ACHN (cell line): ENCODE measurements at places on chromosomes 11 and 22.

- DNase-seq = no peak
These were observed 56.2 kb downstream of the SOX6 start for GRCh38 chr11:16299884-16300782.

DNA sequence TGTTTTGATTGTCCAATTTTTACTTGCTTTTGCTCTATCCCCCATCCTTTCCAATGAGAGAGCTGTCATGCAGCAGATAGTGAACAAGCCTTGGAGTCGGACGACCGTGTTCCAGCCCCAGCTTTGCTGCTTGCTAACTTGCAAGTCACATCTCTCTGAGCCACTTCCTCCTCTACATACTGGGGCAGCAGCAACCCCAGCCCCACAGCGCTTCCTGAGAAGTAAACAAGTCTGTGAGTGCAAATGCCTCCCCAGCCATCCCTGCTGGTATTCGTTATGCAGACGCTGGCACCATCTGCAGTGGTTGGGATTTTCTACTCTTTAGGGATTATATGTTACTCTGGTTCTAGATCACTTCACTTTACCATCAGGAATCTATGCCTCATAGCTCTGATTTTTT is 35.0 kb downstream of the TPBGL start:
- no peak for DNase-seq

DNA sequence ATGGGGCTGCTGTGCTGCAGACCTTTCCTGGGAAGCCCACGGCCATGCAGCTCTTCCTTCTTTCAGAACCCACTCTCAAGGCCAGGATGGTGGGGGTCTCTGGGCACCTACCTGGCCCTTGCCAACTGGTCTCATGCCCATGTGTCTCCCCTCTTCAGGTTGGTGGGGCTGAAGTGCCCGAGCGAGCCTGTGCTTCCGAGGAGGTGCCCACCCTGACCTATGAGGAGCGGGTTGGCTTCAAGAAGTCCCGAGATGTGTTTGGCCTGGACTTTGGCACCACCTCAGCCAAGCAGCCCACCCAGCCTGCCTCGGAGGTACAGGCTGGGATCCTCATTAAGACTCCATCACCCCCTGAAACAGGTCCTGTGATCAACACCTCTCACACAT is 9.9 kb downstream of the THAP7 start:
- no peak for DNase-seq

DNA sequence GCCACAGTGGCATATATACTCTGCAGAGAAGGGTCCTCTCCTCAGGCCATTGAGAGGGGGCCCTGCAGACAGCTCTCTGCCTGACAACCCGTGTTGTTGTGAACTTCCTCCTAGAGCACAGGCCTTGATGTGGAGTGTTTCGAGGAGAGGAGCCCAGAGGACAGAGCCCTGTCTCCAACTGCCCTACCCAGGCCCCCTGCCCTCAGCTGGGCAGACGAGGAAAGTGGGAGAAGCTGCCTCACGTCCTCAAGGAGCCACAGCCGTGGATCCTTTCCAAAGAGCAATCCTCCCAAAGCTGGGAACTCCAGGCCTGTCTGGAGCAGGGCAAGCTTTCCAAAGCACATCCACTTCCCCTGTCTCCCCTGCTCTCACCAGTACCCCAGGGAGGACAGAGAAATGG is 10.7 kb downstream of the LMO1 start:
- no peak for DNase-seq

- no peak for DNase-seq
These were observed 345.6 kb upstream of the B3GAT1 start for GRCh38 chr11:134757633-134758032.

GRCh38 chr11:132784441-132784840 is 747.9 kb downstream of the OPCML start:
- no peak for DNase-seq

DNA sequence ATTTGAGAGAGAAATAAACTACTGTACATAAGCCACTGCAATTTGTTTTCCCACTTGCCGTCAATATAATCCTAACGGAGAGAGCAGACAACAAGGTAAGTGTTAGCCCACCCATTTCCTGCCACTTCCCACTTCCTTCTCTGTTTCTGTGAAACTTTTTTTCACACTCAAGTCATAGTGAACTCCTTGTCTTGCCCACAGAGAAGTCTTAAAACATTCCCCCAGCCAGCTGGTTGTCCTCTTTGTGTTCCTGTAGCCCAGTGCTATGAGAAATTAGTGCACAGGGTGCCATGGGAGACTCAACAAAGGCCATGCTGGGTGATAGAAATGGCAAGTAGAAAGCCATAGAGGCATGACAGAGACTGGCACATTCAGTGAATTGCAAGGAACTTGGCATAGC is 208.6 kb downstream of the BLID start:
- no peak for DNase-seq

DNA sequence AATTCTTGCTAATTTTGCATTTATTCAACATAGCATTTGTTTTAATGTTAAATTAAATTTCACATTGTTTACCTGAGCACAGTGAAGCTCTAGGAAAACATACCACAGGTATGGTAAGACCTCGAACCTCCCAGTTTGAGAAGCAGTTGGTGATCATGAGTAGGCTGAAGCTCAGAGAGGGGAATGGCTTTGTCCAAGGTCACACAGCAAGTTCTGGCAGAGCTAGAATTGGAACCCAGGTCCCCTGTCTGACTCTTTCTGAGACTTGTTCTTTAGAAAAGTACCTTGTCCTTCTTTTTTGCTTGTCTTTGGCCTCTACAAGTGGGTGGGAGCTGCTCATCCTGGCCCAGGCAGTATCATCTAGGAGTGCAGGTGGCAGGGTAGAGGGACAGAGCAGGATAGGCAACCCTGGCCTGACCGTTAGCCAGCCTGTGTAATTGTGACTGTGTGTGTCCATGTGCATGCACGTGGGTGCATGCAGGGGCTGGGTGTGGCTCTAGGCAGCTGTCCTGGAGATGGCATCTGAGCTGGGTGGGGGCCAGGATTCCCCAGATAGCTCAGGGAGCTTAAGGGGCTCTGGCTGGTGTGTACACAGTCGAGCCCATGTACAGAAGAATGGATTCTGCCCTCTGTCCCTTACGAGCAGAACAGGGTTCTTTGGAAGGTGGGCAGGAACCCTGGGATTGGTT is 21.6 kb downstream of the PHLDB1 start:
- DNase-seq = no peak

DNA sequence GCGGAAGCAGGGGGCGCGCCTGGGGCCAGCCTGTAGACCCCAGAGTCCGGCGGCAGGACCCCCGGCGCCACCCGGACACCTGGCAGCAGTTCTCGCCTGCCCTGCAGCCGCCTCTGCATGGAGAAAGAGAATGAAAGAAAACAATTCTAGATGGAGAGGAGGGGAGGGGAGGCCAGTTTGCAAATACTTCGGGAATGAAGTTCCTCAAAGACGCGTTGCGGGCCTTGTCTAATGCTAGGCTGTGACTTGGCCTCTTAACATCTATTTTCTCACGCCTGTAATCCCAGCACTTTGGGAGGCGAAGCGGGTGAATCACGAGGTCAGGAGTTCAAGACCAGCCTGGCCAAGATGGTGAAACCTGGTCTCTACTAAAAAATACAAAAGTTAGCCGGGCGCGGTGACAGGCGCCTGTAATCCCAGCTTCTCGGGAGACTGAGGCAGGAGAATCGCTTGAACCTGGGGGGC is 2.1 kb upstream of the BARX2 start:
- no peak for DNase-seq

DNA sequence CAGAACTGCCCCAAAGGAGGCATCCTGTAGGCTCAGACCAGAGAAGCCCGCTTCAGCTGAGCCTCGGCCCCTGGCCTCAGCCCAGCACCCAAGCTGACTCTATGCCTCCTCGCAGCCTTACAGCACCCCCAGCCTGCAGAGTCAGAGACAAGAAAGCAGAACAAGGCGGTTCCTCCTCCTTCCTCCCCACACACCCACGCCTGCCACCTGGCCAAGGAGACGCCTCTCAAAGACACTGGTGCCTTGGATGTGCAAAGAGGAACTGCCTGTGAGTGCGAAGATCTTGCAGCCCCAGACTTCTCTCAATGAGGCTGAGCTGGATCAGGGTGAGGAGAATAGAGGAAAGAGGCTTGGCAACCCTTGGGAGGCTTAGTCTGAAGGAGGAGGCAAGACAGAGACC is 60.2 kb downstream of the PDE2A start:
- DNase-seq = no peak

DNA sequence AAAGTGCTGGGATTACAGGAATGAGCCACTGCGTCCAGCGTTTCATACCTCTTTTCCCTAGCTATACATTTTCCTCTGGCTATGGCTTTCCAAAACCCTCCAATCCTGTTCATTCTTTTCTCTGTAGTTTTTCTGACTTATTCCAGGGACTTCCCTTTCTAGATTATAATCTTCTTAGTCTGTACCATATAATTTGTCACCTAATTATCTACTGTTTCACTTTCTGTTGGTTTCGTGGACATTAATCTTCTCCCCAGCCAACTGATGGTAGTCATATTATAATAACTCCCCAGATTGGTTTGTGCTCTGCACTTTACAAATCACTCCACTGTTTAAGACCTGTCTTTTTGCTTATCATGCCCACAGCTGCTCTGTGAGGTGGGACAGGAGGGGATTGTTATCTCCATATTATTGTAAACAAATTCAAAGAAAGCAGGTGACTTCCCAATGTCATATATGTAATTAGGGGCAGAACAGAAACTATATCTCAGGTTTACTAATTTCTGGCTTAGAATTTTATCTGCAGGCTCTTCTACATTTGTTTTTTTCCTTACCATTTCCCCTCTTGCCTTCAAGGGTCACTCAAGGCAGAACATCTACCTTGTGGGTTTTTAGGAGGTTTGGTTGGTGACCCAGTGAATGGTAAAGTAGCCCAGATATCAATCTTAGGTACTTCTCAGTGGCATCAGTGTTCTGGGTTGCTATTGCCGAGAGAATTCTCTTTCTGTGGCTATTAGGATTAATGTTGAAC is 23.9 kb downstream of the STIM1 start:
- no peak for DNase-seq

DNA sequence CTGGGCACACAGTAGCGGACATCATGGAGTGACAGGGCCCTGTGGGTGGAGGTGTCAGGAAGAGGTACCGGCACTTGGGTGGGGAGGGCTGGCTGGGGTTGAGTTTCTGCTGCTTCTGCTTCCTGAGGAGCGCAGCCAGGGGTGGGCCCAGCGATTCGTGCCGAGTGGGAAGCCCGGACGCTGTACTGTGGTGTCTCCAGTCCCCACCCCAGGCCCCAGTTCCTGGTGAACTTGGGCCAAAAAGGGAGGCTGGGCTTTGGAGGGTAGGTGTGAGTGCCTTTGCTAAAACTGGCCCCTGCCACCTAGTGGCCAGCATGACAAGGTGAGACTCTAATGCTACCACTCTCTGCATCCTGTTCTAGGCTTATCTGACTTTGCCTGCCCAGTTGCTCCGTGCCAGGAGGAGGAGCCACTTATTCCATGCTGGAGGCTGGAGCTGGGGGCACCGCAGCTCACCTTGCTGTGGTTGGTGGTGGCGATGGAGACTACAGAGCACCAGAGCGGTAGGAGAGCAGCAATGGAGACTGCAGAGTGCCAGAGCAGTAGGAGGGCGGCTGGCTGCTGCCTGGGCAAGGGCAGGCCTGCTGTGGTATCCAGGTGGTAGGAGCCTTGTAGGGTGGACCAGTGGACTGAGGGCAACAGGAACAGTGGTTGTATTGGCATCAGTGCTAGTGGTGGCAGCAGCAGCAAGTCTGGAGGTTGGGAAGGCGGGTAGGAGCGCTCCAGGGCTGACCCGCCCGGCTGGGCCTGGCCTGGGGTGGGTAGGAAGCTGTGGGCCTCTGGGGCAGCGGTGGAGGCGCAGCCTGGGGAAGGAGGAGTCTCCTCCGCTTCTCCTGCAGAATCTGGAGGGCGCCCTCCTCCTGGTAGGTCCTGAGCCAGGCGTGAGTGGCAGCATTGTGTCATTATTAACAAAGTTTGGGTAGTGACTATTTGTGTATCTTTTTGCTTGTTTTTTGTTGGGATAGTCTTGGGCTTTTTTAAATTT is 2.2 kb upstream of the RFPL2 start:
- DNase-seq = peak; percentile 48

- peak; percentile 70 for DNase-seq
These were observed 9.3 kb downstream of the INS start for GRCh38 chr11:2151500-2152257.

DNA sequence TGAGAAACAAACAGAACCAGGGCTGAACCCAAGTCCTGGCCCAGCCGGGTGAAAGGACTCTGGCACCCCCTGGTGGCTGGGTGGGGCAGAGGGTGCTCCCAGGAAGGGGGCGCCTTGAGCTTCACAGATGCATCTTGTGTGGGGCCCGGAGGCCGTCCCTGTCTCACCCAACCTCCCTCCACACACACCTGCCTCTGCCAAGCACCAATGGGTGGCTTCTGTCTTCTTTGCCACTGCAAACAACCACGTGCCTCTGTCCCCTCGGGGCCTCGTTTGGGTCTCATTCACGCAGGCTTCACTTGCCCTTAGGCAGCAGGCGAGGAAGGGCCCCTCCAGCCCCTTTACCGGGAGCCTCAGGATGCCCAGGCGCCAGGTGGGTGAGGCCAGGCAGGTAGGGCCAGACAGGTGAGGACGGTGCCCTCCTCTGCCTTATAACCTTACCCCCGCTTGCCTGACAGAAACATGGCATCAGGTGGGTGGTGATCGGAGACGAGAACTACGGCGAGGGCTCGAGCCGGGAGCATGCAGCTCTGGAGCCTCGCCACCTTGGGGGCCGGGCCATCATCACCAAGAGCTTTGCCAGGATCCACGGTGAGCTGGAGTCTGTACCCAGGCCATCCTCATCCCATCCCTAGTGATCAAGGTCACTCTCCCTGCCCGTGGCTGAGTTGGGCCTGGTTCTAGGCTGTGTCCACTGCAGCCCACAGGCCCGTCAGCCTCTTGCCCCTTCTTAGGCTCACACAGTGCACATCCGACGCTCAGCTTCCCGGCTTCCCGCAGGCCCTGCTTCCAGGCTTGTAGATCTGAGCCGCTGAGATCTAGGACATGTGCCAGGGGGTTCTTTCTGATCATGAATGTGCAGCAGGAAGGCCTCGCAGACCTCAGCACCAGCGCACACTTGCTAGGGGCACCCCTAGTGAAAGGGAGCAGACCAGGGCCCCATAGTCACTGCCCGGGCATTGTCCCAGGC is 17.2 kb downstream of the POLR3H start:
- DNase-seq = no peak

DNA sequence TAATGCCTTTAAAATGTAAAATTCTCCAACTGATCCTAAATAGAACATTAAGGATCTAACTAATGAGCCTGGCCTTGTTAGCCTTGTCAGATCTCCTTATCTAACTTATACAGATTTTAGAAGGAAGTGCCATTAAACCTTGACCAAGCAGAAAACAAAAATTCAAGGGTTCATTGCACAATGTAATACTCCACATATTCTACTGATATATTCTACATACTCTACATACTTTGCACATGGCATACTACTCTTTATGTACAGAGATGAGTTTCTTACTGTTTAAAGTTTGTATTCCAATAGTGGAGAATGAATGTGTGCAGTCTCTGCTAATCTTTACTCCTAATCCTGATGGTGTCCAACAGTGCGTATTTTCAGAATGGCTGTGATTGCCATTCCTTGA is 297.2 kb downstream of the LUZP2 start:
- DNase-seq = no peak

DNA sequence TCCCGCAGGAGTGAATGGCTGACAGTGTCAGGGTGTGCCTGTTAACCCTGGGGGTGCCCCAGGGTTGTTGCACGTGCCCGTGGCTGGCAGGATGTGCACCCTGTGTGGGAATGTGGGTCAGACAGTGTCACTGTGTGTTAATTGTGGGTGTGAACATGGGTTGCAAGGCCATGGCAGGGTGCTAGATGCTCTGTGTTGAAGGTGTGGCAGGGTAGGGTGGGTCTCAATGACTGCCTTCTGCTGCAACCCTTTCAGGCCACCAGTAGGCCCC is 8.3 kb downstream of the RIN1 start:
- DNase-seq = no peak
